Neural crest cell (in vitro differentiated cells): ENCODE measurements at places on chromosomes 1 and 21. TPM values are rescaled to one million over a fixed set of nuclear protein-coding genes. Genes with fewer than 3 reads are reported as not detected.

Gene DUSP10
- total RNA-seq: 1.6 and 1.7 TPM in 2 replicates

Gene FAM151A
- not detected in 2 replicates for total RNA-seq

Gene CORT
- total RNA-seq: 1.2 and 1.3 TPM in 2 replicates

Gene CD1B
- total RNA-seq: not detected in 2 replicates

Gene ZRANB2
- 112 and 113 TPM in 2 replicates for total RNA-seq

Gene H3-3A
- 991 and 1,004 TPM in 2 replicates for total RNA-seq

Gene KCNK2
- 4.8 and 5.0 TPM in 2 replicates for total RNA-seq

Gene TFAP2E
- total RNA-seq: 0.43 and 0.61 TPM in 2 replicates

Gene AIRE
- not detected in 2 replicates for total RNA-seq

DNA sequence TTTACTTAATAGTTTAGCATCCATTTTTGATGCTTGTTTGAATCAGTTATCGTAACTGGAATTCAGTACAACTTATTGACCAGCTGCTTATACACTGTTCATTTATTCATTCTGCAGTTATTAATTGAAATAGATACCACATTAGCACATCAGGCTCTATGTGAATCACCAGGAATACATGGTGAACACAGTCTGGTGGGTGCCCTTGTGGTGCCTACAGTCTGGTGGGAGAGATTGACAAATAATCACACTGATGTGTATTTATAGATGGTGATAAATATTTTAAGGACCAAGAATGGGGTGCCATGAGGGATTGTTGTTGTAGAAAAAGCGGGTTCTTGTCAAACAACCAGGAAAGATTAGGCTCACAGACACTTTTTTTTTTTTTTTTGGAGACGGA is 87.6 kb downstream of the ZFYVE9 start:
- no peak for DNase-seq

GRCh38 chr1:93042187-93043056 is 36.7 kb upstream of the MTF2 start:
- no peak for DNase-seq

DNA sequence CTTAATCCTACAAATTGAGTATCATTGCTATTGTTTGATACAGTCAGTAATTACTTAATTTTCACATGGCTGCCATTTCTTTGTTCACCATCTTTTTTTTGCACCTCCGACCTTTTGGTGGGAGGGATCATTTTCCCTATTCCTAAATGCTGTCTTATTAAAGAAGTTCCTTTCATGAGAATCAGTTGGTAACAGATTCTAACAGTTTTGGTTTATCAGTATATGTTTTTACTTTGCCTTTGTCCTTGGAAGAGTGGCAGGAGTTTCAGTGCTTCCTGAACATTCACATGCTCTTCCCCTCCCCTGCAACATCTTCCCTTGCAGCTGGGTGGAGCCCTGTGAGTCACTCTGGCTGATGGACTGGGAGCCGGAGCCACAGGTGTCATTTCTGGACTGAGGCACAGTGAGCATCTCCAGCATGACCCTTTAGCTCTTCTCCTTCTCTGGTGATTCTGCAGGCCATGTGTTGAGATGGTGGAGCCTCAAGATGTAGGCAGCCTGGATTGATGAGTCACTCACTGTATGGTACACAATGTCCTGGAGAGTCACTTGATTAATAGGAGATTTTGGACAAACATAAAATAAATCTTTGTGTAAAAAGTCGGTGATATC is 217.7 kb downstream of the URB2 start:
- DNase-seq: no peak

DNA sequence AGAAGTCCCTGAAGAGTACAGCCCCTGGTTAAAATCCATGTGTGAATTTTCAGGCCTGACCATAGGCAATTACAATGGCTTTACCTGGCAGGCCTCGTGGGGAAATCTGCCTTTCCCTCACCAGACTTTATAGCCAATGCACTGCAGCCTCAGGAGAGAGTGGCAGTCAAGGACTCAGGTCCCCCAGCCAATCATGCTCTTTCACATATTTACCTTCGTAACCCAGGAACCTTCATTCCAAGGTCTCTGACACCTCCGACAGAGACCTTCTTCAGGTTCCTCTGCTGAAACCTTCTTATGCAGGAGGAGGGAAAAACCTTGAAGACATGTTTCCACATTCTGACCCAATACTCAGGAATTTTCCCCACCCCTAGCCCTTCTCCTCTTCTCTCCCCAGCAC is 118.9 kb downstream of the FASLG start:
- DNase-seq: no peak

GRCh38 chr1:42334240-42335049 is 590 bp downstream of the FOXJ3 start:
- DNase-seq: peak; percentile 48

DNA sequence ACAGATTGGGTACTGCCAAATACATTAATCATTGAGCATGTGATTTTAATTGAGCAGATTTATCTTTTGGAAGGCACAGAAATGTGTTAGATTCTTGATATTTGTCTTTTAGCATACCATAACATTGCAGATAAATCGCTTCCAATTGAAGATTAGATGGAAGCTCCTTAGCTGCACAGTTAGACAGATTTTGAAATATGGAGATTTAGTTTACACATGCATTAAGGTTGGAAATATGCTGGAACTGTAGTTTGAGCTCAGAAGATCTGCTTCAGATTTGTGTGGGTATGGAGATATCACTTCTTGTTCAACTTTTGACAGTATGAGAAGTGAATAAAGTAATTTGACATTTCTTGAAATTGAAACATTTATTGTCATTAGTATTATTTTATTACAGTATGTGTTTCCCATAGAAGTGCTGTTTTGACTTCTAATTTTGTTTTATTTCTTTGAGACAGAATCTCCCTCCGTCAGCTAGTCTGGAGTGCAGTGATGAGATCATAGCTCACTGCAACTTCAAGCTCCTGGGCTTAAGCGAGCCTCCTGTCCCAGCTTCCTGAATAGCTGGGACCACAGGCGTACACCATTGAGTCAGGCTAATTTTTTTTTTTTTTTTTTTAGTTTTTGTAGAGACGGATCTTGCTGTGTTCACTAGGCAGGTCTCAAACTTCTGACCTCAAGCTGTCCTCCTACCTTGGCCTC is 29.1 kb downstream of the THRAP3 start:
- DNase-seq: no peak

GRCh38 chr21:44871576-44872269 is 1.8 kb downstream of the PTTG1IP start:
- DNase-seq: no peak

- DNase-seq: no peak
These were observed 492.2 kb upstream of the DAB1 start for GRCh38 chr1:57916041-57916440.

DNA sequence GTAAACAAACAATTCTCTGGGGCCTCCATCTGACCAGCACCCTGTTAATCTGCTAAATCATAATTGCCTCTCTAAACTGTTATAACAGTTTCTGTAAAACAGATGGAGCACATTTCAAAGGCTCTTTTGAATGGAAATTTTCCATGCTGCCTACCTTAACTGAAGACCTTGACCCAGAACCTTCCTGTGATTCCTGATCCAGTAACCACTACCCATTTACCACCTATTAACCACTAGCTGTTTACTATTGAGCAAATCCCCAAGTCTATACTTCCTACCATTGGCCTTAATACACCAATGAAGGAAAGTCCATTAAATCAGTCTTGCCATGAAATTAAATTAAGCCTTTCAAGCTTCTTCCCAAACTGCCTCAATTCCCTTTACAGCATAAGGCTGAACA is 46.3 kb downstream of the RAB3GAP2 start:
- no peak for DNase-seq

- DNase-seq: no peak
These were observed 84.2 kb downstream of the EPHB2 start for GRCh38 chr1:22794647-22795365.

DNA sequence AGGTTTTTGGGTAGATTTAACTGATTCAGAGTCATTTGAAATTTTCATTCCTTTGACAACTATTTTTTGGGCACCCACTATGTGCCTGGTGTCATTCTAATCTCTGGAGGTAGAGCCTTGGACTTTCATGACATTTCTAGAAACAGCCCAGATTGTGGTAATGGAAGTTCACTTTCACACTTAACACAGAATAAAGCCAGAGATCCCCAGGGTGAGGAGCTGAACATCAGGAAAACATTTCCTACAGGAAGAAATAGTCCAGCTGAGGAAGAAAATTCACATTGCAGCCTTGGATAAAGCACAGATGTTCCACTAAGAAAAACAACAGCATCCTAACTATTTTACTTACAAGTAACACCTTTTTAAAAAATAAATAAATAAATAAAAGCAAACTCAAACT is 102.4 kb upstream of the KRTAP19-8 start:
- DNase-seq: no peak

GRCh38 chr1:15151377-15151806 is 2.2 kb upstream of the TMEM51 start:
- DNase-seq: no peak

GRCh38 chr1:3483380-3483779 is 28.9 kb downstream of the ARHGEF16 start:
- DNase-seq: no peak

DNA sequence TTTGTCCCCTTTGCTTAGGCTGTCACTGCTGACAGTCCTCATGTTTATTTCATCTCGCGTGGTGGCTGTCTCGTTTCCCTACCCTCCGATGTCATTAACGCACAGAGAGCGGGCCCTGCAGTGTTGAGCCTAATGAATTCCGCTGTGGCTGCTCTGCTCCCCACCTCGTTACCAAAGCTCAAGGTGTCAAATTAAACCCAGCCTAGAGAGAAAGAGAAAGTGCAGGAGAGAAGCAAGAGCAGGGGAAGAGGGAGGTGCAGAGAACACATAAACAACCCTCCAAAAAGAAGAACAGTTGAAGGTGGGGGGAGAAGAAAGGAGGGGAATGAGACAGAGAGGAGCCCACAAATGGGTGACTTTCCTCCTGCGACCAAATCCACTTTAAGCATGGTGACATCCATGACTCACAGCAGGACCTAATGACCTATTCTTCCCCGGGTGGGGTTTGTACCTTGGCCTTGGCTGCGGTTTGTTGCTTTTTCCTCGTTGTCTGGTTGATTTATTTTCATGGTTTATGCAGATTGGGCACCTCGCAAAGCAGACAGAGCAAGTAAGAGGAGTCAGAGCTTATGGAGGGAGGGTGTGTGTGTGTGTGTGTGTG is 92.5 kb downstream of the PBX1 start:
- DNase-seq: no peak

DNA sequence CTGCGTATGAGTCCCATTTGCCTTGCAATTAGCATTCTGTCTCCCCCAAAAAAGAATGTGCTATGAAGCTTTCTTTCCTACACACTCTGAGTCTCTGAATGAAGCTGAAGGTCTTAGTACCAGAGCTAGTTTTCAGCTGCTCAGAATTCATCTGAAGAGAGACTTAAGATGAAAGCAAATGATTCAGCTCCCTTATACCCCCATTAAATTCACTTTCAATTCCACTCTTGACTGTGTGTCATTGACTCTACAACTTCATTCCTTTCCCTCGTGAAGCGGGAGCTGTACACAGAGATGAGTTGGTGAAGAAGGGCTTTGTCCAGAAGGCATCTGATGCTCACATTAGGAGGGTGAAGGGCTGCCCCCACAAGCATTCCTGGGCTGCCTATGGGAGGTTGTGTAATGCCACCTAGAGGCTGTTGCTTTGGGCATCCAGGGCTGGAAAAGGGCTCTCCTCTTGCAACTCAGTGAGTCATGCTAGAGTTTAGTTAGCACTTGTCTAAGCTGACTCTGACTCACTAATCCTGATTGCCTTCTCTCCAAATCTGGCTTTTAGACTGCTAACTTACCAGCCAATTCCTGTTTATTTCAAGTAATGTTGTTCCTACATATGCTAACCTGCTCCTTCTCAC is 1.8 kb downstream of the SPRR1B start:
- no peak for DNase-seq

- no peak for DNase-seq
These were observed 55.1 kb downstream of the UBE2T start for GRCh38 chr1:202286622-202287097.

- peak; percentile 39 for DNase-seq
These were observed at the start of gene COL24A1 for GRCh38 chr1:86156566-86157455. Gene COL24A1, minus strand, starts transcription at chr1:86156772. Its CDS starts 376 bp downstream, at chr1:86156396.

- DNase-seq: no peak
These were observed 44.4 kb downstream of the RAP1GAP start for GRCh38 chr1:21624571-21625389.

DNA sequence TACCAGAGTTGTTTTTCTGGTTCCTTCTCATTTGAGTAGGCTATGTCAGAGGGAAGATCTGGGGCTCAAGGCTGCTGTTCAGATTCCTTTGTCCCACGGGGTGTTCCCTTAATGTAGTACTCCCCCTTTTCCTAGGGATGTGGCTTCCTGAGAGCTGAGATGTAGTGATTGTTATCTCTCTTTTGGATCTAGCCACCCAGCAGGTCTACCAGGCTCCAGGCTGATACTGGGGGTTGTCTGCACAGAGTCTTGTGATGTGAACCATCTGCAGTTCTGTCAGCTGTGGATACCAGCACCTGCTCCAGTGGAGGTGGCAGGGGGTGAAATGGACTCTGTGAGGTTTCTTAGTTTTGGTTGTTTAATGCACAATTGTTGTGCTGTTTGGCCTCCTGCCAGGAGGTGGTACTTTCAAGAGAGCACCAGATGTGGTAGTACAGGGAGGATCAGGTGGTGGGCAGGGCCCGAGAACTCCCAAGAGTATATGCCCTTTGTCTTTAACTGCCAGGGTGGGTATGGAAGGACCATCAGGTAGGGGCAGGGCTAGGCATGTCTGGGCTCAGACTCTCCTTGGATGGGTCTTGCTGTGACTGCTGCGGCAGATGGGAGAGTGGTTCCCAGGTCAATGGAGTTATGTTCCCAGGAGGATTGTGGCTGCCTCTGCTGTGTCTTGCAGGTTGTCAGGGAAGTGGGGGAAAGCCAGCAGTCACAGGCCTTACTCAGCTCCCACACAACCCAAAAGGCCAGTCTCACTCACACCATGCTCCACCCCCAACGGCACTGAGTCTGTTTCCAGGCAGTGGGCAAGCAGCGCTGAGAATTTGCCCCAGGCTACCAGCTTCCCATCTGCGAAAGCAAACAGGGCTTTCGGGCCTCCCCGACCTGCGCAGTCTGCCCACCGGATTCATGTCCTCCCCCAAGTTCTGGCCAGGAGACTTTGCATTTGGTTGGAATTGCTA is 64.2 kb downstream of the SERINC2 start:
- DNase-seq: peak; percentile 3

- DNase-seq: no peak
These were observed 634 bp upstream of the SPATA6 start for GRCh38 chr1:48472638-48473037.

- no peak for DNase-seq
These were observed 12.2 kb upstream of the GPR161 start for GRCh38 chr1:168148916-168149315.

DNA sequence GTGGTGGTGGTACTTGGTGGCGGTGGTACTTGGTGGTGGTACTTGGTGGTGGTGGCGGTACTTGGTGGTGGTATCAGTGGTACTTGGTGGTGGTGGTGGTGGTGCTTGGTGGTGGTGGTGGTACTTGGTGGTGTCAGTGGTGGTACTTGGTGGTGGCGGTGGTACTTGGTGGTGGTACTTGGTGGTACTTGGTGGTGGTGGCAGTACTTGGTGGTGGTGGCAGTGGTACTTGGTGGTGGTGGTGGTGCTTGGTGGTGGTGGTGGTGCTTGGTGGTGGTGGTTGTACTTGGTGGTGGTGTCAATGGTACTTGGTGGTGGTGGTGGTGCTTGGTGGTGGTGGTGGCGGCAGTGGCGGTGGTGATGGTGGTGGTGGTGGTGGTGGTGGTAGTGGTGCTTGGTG is 20.2 kb downstream of the COQ8A start:
- no peak for DNase-seq
